ENCODE measurements at places on chromosomes 5 and 9. TPM values are rescaled to one million over a fixed set of nuclear protein-coding genes. Genes with fewer than 3 reads are reported as not detected.

GRCh38 chr5:1815881-1816292, 14.7 kb downstream of the NDUFS6 start:
- no peak for DNase-seq

GRCh38 chr9:79166005-79166404, 405.8 kb upstream of the TLE4 start:
- DNase-seq, result no peak

- no peak for DNase-seq
Measured at GRCh38 chr5:53357439-53357838, 123.0 kb upstream of the FST start.

The PTPN3 gene
- polyA plus RNA-seq, result 51.9 TPM

DNA sequence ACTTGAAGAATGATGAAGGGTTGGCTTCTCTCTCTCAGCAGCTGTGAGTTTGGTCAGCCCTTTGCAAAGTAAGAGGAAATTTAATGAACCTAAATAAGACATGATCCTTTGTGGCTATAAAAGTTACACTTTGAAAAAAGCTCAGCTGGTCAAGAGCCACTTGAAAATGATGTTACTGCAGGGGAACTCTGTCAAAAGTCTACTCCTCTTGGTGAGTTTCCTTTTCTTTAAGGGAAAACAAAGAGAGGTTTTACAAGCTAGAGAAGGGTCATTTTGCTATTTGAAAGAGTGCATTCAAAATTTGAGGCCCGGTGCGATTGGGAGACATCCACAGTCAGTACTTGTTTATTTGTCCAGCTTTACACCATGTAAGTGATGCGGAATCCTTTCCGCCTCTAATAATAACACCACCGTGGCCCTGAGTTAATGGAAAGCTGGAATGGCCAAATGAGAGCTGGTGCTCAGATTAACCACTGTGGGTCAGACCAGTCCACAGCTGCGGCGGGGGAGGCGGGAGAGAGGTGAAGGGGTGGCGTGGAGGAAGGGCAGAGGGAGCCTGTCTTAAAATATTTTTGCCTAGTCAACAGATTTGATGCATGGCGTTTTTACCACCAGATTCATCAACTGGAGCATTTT, 404.0 kb downstream of the TLE4 start:
- no peak for DNase-seq

- DNase-seq, result no peak
Measured at GRCh38 chr9:89435071-89435823, 62.7 kb downstream of the SEMA4D start.

DNA sequence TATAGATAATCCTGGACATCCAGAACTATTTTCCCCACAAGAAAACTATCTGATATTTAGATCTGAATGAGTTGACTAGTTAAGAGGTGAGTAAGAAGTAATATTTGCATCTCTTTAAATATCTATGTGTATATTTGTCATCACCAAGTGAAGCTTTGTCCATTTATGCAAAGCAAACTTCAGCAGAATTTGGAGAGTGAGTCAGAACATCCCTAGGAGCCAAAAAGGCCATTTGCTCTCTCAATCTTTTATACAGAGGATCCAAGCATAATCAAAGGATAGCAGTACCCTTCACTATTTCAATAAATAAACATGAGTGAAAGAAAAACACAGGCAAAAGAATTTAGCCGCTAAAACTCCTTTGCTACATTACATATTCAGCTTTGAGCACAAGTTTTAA, 454.4 kb downstream of the NR2F1-AS1 start:
- no peak for DNase-seq

The OBP2B gene
- not detected for polyA plus RNA-seq

GRCh38 chr5:134026521-134027287, 21.9 kb upstream of the VDAC1 start:
- no peak for DNase-seq

GRCh38 chr5:97635553-97635952, 452.5 kb upstream of the RIOK2 start:
- no peak for DNase-seq

- DNase-seq, result no peak
Measured at GRCh38 chr9:98247831-98248657, 7.4 kb downstream of the TBC1D2 start.

DNA sequence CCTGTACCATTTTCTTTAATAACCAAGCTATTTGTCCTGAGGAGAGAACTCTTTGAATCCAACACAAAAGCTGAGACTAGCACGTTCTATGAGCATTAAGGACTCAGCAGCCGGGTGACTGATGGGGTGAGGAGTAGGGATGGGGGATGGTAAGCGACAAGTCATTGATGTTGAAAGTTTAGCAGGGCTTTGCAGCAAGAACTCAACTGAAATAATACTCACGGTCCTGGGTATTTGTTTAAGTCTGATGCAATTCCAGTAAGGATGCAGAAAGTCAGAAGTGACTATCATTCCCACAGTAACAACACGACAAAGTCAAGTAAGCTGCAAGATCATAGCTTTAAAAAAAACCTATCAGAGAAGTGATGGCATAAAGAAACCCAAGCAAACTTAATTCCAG, 131.1 kb downstream of the ACTL7B start:
- DNase-seq, result no peak

GRCh38 chr5:106759581-106759980, 911.2 kb downstream of the EFNA5 start:
- DNase-seq, result no peak

DNA sequence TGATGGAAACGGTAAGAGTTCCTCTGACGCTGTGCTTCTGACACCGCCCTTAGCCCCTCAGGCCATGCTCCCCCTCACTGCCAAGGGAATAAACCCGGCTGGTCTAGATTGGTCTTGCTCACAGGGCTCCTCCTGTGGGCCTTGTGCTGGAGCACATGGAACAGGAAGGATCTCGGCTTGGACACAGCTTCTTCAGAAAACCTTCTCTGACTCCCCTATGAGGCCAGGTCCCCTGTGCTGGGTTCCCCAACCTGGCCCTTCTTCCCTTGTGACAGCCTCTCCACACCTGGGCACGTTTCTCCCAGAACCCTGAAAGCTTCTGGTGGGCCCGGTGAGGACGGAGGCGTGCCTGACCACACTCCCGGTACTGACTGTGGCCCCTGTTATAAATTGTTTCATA, 8.2 kb downstream of the SPATA31E1 start:
- no peak for DNase-seq

DNA sequence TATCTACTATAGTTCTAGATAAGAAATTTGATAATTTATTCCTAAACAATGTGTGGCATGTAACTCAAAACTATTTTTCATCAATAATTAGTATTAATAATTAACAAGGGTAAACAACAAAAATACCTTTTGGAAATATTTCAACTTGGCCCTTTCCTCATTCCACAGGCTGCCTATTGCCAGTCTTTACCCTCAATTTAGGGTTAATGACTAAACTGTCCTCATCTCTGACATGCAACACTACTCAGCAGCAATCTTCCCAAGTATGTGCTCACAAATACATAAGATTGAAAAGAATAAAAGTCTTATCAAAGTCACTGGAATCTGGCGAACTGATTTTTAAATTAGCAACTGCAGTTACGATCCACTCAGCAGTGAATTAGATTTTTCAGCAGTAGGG, 153.6 kb downstream of the GLIS3 start:
- DNase-seq, result no peak

The FBP1 gene
- polyA plus RNA-seq, result 51.3 TPM

The IL11RA gene
- 47.6 TPM for polyA plus RNA-seq

The POU5F2 gene
- 0.04 TPM for polyA plus RNA-seq

GRCh38 chr5:33297760-33298216, 143.0 kb upstream of the TARS1 start:
- no peak for DNase-seq

The SLC1A1 gene
- polyA plus RNA-seq, result 22.2 TPM

The TTC16 gene
- 0.20 TPM for polyA plus RNA-seq

The EIF4EBP3 gene
- 9.8 TPM for polyA plus RNA-seq

Data from right renal cortex interstitium (tissue), 3 donors.